ENCODE measurements at places on chromosomes 2 and 18.

- DNase-seq, result no peak
Observed at GRCh38 chr2:23335550-23335949, 49.4 kb upstream of the KLHL29 start.

DNA sequence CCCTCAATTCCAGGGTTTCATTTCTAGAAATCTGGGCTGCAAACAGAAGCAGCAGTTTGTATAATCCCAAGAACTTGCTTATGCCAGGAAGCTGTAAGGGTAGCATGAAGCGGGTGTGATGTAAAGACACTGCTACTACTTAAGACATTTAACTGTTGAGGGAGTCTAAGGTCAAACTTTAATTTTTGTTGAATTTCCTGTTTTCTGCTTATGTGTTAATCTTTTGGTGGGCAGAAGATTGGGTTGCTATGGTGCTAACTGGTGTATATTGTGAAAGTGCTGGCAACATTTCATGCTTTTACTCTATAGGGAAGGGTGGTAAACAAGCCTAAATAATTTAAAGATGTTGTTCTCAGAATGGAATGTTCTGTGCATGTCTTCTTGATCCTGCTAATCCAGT is 2.7 kb downstream of the NCOA1 start:
- DNase-seq, result no peak

DNA sequence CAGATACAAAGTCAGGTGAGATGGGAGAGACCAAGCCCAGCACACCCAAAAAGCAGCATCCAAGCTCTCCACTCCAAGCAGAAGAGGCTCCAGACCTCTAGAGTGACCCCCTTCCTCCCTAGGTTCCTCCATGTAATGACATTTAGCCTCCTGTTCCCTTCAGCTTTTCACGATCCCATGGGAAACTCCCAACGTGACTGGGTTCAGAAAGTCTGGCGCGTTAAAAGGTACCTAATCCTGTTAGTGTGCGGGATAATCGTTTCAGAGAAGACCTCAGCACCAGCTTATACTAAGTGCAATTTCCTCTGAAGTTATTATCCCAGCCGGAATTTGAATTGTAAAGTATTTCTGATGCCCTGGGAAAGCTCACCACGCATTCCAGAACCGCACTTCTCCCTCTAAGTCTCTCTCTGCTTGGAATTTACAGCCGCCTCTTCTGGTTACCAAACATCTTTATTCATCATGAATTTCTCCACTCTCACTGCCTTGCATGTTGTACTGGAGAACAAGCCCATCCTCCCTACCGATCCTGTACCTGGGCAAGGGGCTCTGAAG is 46.9 kb downstream of the CCBE1 start:
- DNase-seq, result no peak

DNA sequence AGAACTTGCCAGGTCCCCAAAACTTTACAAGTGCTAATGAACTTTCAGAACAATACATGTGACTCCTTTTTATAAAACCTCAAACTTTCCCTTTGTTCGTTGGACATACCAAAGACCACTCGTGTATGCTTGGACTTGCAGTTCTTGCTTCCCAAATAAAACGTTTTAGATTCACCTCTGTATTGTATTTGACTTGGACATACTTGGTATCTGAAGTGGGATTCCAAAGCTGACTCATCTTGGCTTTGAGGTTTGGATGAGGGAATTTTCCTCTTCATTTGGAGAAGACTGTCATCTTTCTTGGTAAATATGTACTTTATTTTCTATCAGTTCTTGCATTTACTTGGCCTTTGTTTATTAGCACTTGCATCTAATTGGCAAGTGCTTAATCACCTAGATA is 8.0 kb upstream of the CYB5A start:
- DNase-seq, result peak; percentile 67

- DNase-seq, result no peak
Observed at GRCh38 chr2:97743913-97744312, 30.5 kb downstream of the ZAP70 start.

- DNase-seq, result no peak
Observed at GRCh38 chr18:732371-732770, 19.9 kb upstream of the ENOSF1 start.

DNA sequence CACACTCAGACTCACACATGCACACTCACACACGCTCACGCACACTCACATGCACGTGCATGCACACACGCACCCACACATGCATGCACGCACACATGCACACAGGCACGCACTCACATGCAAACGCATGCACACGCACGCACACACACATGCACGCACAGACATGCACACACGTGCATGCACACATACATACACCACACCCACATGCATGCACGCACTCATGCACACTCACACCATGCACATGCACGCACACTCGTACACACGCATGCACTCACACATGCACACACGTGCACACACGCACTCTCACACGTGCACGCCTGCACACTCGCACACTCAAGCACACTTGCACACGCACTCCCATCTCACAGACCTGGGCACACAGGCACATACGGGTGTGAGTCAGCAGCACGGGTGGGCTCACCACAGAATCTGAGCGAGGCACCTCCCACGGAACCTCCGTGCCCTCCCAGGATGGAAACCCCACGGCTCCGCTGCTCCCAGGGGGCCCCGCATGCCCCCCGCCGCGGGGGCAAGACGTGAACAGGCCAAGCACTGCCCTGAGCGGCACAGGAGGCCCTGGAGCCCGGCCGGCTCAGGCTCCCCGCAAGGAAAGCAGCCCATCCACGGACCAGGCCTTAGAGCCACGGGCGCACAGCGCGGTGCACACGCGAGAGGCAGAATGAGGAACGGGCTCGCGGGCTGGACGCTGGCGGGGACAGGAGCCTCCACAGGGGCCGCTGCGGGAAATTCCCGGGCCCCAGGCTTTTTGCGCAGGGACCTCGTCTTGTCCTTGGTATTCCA is 8.4 kb upstream of the KCNG2 start:
- DNase-seq, result no peak

DNA sequence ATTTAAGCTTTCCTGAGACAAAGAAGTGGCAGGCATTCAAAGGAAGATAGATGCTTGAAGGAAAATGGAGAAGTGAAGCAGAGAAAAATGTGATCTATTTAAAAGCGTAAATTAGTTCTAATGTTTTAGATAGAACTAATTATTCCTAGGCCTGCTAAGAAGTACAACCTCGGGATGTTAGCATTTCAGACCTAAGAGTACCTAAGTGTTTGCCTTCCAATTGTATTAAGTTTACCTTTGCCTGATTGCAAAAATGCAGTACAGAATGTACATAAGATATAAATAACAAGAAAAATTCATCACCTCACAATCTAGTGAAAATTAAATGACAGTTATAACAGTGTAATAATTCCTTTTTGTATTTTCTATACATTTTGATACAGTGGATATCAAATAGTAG is 71.1 kb upstream of the HNMT start:
- DNase-seq, result no peak

- no peak for DNase-seq
Observed at GRCh38 chr2:75494137-75494769, 66.5 kb downstream of the EVA1A start.

DNA sequence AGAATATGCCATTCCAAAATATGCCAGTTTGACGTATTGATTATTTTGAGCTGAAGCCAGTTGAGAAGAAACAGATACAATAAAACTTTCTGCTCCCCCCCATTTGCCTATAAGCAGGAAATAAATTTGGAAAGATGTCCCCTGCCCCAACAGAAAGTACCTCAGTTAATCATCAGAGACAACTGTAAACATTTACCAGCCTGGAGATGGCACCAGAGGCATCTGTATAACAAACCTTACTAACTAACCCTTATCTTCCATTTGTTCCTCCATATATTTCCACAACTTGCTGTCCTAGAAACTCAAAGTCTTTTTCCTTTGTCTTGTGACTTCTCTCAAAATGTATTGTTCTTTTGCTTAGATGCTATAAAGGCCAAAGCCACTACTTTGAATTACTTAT is 93.8 kb downstream of the AKAIN1 start:
- DNase-seq, result no peak

- DNase-seq, result no peak
Observed at GRCh38 chr2:72142570-72143440, 4.9 kb downstream of the CYP26B1 start.

DNA sequence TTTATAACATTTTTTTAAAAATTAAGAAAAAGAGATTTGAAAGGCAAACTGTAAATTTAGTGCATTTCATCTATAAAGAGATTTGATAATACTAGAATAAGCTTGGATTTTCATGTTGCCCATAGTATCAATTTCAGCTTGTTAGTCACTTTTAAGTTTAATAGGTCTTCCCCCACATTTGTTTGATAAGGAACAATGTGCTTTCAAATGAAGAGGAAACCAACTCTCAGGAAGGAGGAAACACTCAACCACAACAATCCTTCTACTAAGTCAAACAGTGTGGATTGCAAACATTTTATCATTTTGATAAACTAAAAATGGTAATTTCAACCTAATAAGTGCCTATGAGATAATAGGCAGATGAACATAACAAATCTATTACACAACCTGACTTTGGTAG is 397.1 kb upstream of the CDH20 start:
- no peak for DNase-seq

DNA sequence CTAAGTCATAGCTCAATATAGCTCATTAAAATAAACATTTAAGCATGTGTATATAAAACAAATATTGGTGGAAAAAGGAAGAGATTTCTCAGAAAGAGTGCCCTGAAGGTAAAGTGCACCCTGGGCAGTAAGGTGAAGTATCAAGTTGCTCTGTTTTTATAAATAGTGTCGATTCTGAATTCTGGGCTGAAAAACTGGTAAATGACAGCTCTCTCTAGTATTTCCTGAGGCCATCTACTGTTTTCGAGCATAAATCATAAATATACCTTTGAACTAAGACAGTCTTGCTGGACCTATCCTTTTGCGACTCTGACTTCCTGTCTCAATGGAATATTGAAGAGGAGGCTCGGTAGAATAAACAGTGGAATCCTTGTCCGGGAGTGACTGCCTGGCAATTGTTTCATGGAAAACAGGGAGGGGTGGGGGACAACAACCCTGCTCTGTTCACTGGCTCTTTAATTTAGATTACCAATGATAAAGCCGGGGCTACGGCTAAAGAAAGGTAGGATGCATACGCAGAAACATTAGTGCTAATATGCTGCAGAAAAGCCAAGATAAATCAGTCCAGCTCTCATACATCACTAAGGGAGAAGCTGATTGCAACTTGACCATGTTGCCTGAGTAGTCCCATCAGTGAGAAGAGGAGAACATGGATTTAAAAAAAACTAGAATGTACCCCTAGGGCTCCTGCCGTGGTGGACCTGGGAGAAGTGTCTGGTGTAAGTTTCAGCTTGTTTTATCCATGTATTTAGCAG is 124.1 kb downstream of the RAPGEF4 start:
- no peak for DNase-seq

- DNase-seq, result peak; percentile 33
Observed at GRCh38 chr2:184646177-184646576, 47.8 kb downstream of the ZNF804A start.

DNA sequence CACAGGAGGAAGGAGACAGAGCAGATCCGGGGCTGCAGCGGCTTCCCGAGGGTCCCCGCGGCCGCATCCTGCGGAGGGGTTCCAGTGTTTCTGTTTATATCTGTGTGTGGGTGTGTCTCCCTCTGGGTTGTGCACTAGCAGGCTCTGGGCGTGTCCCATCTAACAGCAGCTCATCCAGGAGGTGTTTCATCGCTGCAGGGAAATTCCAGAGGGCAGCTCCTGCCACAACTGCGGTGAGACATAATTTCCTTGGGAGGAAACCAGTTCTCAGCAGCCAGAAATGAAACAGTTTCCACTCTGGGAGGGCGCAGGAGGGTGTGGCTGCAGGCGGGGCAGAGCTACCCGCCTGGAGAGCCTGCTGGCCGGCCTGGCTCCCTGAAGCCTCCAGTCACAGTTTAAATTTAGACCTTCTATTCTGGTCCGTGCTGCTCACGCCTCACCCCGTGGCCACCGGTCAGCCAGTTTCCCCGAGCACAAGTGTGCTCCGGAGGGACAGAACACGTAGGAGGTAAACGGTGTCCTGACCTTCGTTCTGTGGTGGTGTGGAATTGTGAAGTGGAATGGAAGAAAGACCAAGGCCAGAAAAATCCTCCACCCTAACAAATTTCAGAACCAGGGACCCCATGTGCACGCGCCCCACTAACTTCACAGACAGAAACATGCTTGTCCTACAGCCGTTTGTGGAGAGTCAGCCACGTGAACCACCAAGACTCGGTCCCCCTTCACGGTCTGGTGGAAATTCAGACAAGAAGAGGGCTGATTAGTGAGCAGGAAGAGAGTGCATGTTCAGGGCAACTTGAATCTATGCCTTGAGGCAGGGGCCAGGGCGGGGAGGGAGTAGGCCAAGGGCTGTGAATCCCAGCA is 50.2 kb downstream of the TEX44 start:
- peak; percentile 98 for DNase-seq

- no peak for DNase-seq
Observed at GRCh38 chr2:112841295-112842044, 4.9 kb upstream of the IL1B start.

DNA sequence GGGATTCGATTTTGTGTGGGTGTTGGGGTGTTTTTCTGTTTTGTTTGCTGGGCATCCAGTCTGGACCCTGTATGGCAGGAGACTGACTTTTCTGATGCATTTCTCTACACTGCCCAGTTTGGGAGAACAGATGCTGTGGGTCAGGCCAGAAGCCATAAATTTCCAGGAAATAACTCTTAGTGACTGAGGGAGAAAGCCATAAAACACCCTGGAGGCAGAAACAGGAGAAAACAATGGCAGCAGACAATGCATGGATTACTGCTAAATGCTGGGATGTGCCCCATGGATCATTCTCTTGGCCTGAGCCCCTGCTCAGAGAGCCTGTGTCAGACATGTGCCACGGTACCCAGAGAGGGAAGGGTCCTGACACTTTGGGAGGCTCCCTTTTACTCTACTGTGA is 133.6 kb upstream of the CAPN13 start:
- DNase-seq, result no peak

GRCh38 chr2:36811071-36811470 is 114.6 kb downstream of the VIT start:
- no peak for DNase-seq

- no peak for DNase-seq
Observed at GRCh38 chr2:9756692-9757250, 86.5 kb upstream of the TAF1B start.

DNA sequence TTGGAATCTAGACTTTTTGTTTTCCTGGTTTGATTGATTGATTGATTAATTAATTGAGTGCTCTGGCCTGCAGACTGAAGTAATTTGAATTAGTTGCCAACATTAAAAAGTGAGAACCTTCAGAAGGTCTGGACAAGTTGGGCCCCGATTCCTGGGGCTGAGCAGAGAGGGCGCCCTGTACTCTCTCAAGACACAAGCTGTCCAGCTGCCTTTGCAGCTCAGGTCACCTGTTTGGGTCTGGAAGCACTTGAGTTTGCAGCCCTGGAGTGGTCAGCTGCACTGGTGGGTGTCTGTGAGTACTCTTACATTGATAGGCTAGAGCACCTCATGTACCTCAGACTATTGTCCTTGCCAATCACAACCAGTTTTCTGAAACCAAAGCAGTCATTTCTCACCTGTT is 22.7 kb upstream of the CELF4 start:
- DNase-seq, result no peak

- DNase-seq, result no peak
Observed at GRCh38 chr2:168796090-168796577, 6.3 kb upstream of the NOSTRIN start.
